Jurkat, Clone E6-1 (cell line): ENCODE measurements at places on chromosomes 7 and 10.
A peak's percentile ranks its signal among the peaks of the same experiment; 100 is the strongest.

DNA sequence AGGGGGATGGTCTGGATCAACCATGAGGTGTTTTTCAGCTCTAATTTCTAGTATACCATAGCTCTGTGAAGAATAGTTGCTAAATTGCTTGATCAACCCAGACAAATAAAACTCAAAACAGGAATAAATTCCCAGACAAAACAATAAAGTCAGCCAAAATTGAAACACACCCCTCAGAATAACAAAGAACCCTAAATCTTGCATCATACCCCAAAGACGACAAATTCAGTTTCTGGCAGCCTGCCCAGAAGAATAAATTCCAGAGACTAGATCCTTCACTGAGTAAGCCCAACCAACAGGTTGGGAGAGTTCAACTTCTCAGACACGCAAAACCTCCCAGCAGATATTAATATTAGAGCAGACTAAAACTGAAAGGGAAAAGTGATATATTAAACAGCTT is 11.2 kb upstream of the SEM1 start:
- no peak for DNase-seq

GRCh38 chr7:106704000-106704840 is 43.3 kb upstream of the CCDC71L start:
- DNase-seq, result no peak

DNA sequence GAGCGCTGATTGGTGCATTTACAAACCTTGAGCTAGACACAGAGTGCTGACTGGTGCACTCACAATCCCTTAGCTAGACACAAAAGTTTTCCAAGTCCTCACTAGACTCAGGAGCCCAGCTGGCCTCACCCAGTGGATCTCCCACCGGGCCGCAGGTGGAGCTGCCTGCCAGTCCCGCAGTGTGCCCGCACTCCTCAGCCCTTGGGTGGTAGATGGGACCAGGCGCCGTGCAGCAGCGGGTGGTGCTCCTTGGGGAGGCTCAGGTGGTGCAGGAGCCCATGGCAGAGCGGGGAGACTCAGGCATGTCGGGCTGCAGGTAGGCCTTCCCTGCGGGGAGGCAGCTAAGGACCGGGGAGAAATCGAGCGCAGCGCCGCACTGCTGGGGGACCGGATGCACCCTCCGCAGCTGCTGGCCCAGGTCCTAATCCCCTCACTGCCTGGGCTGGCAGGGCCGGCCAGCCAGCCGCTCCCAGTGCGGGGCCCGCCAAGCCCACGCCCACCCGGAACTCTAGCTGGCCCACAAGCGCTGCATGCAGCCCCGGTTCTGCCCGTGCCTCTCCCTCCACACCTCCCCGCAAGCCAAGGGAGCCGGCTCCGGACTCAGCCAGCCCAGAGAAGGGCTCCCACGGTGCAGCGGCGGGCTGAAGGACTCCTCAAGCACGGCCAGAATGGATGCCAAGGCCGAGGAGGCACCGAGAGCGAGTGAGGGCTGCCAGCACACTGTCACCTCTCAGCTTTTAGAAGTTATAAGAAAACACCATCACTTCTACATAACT is 128.9 kb downstream of the ZNF438 start:
- DNase-seq, result no peak

GRCh38 chr7:95723583-95724180 is 48.7 kb upstream of the DYNC1I1 start:
- peak; percentile 32 for DNase-seq

GRCh38 chr7:97081521-97082300 is 35.8 kb upstream of the SDHAF3 start:
- DNase-seq, result no peak
